WTC11 (cell line): ENCODE measurements at places on chromosomes 12 and 14. TPM values are rescaled to one million over a fixed set of nuclear protein-coding genes. Genes with fewer than 3 reads are reported as not detected.

Gene BHLHE41
- 5.9 to 7.6 TPM (median 6.7 TPM) in 3 replicates for total RNA-seq

Gene TSPAN8
- 0.16 to 0.41 TPM (median 0.37 TPM) in 3 replicates for total RNA-seq

Gene RNASE4
- total RNA-seq = 1.0 to 2.8 TPM (median 2.4 TPM) in 3 replicates

Gene ZNF385A
- total RNA-seq = 18.4 to 23.5 TPM (median 22.2 TPM) in 3 replicates

Gene TSPAN9
- 21.8 to 27.6 TPM (median 23.9 TPM) in 3 replicates for total RNA-seq

DNA sequence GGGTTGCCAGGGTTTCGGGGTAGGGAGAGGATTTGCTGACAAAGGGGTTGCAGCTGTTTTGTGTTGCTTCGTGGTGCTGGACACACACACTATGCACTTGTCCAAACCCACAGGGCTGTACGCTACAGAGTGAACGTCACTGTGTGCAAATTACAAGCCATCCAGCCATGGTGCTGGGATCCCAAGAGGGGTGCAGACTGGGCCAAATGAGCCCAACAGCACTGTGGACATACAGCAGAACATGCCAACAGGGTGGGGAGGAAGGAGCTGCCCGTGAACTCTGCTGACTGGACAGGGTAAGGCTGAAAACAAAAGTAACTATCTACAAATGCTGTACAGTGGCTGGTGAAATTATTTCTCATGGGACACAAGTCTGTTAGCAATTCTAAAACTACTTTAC is 25.2 kb downstream of the POLE start:
- H3K27ac ChIP-seq = no peak overlapping the region
- H3K27me3 ChIP-seq = no peaks in the 10 kb centered on the region
- H3K36me3 ChIP-seq = peaks cover 91% of the 10 kb centered on the region

DNA sequence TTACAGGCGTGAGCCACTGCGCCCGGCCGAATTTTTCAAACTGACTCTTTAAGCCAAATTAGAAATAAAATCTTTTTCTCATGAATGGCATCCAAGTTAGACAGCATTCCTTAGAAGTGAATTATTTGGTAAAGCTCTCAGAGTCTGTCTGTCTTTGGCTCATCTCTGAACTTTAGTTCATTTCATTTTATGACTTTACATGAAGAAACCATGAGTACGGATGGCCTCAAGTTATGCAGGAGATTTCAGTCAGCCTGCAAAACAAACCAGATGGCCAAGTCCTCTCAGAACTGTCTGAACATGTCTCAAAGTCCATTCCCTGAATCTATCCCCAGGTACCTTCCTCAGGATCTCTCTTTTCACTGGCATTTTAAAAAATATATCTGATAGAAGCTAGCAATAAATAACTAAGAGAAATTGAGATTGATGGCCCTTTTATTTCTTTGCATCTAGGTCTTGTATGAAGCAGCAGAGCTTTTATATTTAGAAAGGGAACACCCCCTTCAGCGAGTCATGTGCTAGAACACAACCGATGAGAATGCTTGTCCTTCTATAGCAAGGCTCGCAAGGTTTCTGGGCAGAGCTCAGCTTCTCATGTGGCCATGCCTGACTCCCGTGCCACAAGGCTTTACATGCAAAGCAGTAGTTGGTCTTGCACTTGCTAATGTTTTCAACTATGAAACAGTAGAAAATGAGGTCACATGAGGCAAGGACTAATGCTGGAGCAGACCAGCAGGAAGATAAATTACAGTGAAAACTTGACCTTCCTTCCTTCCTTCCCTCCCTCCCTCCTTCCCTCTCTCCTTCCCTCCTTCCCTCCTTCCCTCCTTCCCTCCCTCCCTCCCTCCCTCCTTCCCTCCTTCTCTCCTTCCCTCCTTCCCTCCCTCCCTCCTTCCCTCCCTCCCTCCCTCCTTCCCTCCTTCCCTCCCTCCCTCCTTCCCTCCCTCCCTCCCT is 125.0 kb downstream of the AKAP6 start:
- H3K4me1 ChIP-seq = peaks cover 11% of the 10 kb centered on the region
- no peak for DNase-seq
- no peak overlapping the region for H3K27ac ChIP-seq
- H3K27me3 ChIP-seq = no peaks in the 10 kb centered on the region
- H3K4me3 ChIP-seq = no peak overlapping the region
- H3K36me3 ChIP-seq = no peaks in the 10 kb centered on the region

DNA sequence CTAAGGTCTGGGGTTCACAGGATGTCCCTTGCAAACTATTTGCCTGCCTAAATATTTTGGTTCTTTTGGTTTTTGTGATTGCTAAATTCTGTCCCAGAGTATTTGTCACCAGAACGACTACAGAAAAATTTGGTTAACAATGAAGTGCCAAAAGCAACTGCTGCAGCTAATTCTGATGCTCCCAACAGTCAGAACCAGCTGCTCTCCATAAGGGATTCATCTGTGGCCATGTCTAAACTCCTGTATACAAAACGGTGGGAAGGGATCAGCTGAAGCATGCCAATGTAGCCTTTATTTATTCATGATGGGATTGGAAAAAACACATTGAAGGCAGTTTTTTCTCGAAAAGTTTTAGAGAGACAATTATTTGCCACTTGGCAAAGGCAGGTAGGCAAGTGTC is 29.3 kb upstream of the PELI2 start:
- H3K4me3 ChIP-seq = no peak overlapping the region
- no peaks in the 10 kb centered on the region; the same call in 1 of the 2 replicates for H3K27me3 ChIP-seq
- no peaks in the 10 kb centered on the region for H3K36me3 ChIP-seq
- H3K27ac ChIP-seq = peak overlapping the region; percentile 90
- peaks cover 48% of the 10 kb centered on the region for H3K4me1 ChIP-seq

GRCh38 chr14:103518422-103519042 is 4.1 kb downstream of the CKB start:
- H3K27me3 ChIP-seq = peaks cover 4% of the 10 kb centered on the region
- no peak overlapping the region for H3K4me3 ChIP-seq
- H3K4me1 ChIP-seq = peaks cover 20% of the 10 kb centered on the region
- peaks cover 12% of the 10 kb centered on the region for H3K36me3 ChIP-seq

DNA sequence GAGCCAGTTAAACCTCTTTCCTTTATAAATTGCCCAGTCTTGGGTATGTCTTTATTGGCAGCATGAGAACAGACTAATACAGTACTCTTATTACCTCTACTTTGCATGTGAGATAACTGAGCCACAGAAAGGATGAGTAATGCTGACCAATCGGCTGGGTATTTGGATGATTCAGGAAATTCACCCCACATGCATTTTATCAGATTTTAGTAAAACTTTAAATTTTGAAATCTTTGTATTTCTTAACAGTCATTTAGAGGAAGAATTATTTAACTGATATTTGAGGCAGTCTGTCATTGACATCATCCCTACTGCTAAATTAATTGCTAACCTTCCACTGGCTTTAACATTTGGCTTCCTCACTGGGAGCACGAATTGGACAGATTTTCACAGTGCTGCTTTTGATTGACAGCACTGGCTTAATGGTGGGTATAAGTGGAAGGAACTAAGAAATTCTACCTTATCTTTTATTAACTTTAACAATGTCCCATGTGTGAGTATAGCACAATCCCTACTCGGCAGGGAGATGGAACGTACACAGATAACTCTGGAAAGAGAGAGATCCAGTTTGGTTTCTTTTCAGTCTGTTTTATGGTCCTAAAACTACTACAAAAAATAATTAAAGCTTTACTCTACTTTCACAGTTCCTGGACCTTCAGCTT is 261.0 kb downstream of the DACT1 start:
- H3K4me1 ChIP-seq = peaks cover 3% of the 10 kb centered on the region
- no peak for DNase-seq
- no peaks in the 10 kb centered on the region; the same call in 1 of the 2 replicates for H3K27me3 ChIP-seq
- H3K27ac ChIP-seq = no peak overlapping the region
- H3K36me3 ChIP-seq = peaks cover 7% of the 10 kb centered on the region
- no peak overlapping the region for H3K4me3 ChIP-seq
